ENCODE measurements at places on chromosomes 5 and 9.

DNA sequence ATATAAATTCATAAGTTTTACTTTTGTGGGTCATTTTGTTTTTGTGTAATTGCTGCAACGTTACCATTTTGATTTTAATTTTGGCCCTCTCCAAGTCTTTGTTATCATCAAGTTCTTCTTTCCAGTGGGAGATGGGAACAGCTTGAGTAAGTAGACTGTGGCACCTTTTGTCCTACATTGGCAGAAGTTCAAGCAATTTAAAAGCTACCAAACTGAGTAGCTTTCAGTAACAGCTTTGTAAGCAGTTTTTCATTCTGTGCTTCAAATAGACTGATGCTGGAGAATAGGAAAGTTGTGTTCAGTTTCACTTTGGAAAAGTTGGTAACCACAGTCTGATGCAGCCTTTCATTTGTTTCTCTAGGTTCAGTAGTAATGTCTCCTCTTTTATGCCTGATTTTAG is 47.8 kb upstream of the TMED7 start:
- no peak for DNase-seq

DNA sequence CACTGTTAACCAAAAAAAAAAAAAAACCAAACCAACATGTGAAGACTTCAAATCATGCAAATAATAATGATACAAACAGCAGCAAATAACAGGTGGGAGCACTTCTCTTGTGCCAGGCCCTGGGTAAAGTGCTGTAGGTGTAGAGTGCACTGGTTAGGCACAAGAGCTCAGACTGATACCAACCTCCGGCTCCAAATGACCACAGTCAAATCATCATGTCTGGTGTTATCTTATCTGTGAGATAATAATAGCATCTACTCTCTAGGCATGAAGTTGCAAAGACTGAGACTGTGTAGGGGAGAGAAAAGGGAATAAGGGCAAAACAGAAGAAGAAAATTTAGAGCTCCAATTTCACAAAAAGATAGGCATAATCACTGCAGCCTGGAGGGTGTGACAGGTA is 159.5 kb downstream of the ARL15 start:
- no peak for DNase-seq

DNA sequence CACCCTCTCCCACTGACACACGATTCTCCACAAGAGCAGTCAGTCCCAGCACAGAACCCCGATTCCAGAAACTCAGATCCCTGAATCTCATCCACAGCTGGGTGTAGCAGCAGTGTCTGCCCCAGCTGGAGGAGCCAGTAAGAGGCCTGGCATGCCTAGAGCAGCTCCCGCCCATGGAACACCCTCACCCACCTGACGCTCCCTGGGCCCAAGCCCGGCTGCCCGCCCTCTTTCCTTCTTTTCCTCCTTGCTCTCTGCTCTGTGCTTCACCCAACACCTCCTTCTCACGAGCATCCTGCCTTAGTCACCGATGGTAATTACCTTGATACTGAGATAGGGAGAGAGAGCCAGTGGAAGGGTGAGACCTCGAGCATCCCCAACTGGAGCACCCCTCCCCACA is 8.7 kb downstream of the PCDH1 start:
- DNase-seq: no peak

GRCh38 chr5:57818397-57818796 is 335.8 kb upstream of the ACTBL2 start:
- DNase-seq: no peak

GRCh38 chr9:87350915-87351314 is 146.8 kb upstream of the DAPK1 start:
- no peak for DNase-seq

DNA sequence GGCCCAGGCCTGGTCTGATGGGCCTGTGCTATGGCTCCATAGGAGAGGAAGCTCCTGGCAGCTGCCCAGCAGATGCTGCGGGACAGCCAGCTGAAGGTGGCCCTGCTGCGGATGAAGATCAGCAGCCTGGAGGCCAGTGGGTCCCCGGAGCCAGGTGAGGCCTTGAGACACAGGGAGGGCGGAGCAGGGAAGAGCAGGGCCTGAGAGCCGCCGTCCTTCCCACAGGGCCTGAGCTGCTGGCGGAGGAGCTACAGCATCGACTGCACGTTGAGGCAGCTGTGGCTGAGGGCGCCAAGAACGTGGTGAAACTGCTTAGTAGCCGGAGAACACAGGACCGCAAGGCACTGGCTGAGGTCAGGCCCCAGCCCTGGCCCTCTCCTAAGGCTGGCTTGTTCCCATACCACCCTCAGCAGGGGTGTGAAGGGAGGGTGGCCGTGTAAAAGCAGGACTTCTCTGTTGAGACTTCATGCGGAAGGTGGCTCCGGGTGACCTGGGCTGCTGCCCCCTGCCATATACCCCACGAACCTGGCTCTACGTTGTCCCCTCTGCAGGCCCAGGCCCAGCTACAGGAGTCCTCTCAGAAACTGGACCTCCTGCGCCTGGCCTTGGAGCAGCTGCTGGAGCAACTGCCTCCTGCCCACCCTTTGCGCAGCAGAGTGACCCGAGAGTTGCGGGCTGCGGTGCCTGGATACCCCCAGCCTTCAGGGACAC is 4.5 kb downstream of the PKN3 start:
- DNase-seq: no peak

- no peak for DNase-seq
Measured at GRCh38 chr9:34456746-34457145, 1.6 kb downstream of the FAM219A start.

GRCh38 chr5:90802474-90803317 is 244.1 kb downstream of the ADGRV1 start:
- DNase-seq: no peak

GRCh38 chr5:126359884-126360283 is 63.3 kb upstream of the GRAMD2B start:
- no peak for DNase-seq

GRCh38 chr5:1883925-1884677 is 1.4 kb upstream of the IRX4 start:
- DNase-seq: no peak
